ENCODE measurements at places on chromosomes 2 and 18. TPM values are rescaled to one million over a fixed set of nuclear protein-coding genes. Genes with fewer than 3 reads are reported as not detected.

SLC4A3 gene
- polyA plus RNA-seq: 42.9 TPM

ANTXR1 gene
- 25.6 TPM for polyA plus RNA-seq

NCKAP5 gene
- 0.21 TPM for polyA plus RNA-seq

ALS2 gene
- polyA plus RNA-seq: 12.1 TPM

C2orf80 gene
- not detected for polyA plus RNA-seq
